Ovary (tissue), 10 donors: ENCODE measurements at places on chromosomes 1 and 21. TPM values are rescaled to one million over a fixed set of nuclear protein-coding genes. Genes with fewer than 3 reads are reported as not detected.

The THEM5 gene
- total RNA-seq: not detected

The SEMA6C gene
- 9.4 TPM for total RNA-seq

The KCNA3 gene
- 0.55 TPM for total RNA-seq

The F5 gene
- total RNA-seq: not detected

The LCE2C gene
- not detected for total RNA-seq

The BLACAT1 gene
- 1.2 TPM for total RNA-seq

The SPRR3 gene
- not detected for total RNA-seq

GRCh38 chr1:232650845-232651244, 20.9 kb upstream of the SIPA1L2 start:
- H3K36me3 ChIP-seq: no peaks in the 10 kb centered on the region
- no peaks in the 10 kb centered on the region for H3K27me3 ChIP-seq
- H3K27ac ChIP-seq: no peak overlapping the region
- no peaks in the 10 kb centered on the region for H3K4me1 ChIP-seq
- H3K4me3 ChIP-seq: no peak overlapping the region

DNA sequence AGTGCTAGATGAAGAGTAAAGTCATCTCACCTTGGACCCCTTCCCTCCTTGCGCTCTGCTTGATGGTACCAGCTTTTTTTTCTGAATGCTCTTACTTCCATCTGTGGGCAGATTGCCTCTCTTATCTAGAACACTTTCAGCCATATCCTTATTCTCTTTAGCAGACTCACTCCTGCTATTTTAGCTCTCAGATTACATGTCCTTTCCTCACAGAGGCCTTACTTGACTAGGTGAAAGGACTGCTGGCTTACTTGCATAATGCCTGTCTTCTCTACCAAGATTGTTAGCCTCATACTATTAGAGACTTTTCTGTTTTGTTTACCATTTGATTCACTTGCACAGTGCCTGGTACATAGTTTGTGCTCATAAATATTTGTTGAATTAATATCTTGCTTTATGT, 9.3 kb downstream of the IFI44 start:
- no peaks in the 10 kb centered on the region for H3K4me1 ChIP-seq
- no peak overlapping the region for H3K4me3 ChIP-seq
- H3K36me3 ChIP-seq: no peaks in the 10 kb centered on the region

DNA sequence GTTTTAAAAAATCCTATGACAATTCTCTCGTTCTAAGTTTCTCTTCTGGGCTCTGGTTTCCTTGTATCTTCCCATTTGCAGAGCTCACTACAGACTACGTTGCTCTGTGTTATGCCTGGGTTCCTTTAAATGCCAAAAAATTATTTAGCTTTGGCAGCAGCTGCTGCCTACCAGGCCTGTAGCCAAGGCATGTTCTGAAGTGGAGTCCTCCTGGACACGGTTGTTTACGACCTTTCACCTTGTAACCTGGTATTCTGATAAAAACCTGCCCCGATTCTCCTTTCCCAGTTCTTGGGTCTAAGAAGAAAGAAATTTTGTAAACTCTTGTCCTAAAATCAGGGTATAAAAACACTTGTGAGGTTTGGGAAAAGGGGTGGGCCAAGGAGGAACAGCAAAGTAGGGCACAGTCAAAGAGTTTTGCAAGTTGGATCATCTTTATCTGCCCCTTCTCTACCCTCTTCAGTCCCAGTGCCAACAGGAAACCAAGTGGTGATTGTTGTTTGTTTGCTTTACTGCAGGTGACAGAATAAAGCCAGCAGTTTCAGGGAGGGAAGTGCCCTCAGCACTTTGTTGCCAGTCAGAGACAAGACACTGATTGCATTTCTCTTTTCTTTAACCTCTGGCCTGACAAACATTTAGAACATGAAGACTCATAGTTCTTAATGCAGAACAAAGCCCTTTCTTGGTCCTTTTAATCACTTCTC, 3.1 kb upstream of the TXNIP start:
- peak; percentile 51 for DNase-seq
- H3K27me3 ChIP-seq: no peaks in the 10 kb centered on the region
- peaks cover under 1% of the 10 kb centered on the region for H3K36me3 ChIP-seq
- H3K27ac ChIP-seq: peak overlapping the region; percentile 37
- peaks cover 5% of the 10 kb centered on the region for H3K4me1 ChIP-seq
- peak overlapping the region; percentile 18 for H3K4me3 ChIP-seq

DNA sequence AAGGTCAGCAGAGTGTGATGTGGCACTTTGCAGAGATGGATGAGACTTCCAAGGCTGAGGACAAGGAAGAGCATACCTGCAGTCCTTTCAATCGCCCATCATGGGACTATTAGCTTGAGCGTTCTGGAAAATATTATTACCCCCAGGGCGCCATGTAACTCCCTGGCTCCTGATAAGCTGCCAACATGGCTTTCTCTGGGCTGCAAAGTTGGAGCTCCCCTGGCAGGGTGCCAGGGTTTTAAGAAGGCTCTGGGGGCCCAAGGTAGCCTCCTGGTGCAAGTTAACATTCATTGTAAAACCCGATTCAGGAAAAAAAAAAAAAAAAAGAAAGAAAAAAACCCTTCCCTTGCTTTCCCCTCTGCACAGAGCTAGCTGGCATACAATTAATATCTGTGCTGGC, 196.7 kb downstream of the PBX1 start:
- no peaks in the 10 kb centered on the region for H3K36me3 ChIP-seq
- no peak overlapping the region for H3K4me3 ChIP-seq
- H3K4me1 ChIP-seq: peaks cover 24% of the 10 kb centered on the region
- peak overlapping the region; percentile 19 for H3K27ac ChIP-seq

DNA sequence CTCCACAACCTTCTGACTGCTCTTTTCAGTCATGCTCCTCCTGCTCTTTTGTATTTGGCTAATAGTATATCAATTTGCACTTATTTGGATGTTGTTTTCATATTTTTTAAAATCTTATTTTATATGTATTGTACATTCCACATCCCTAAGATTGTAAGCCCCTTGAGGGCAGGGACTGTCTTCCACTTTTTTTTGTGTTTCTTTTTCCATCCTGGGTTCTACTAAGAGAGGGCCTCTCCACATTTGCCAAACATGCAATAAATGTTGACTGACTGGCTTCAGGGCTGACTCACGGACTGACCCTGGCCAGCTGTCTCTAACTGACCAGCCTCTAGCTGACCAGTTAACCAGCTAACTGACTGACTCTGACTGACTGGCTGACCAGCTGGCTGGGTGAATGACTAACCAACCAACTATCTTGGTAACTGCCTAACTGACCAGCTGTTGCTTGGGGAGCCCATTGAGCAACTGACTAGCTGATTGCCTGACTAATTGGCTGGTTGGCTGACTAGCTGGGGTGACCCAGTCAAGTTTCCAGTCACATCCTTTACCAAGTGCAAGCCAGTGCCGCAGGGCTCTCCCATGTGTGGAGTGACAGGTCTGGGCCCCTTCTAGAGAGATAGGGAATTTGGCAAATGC, 16.1 kb downstream of the CSF1 start:
- H3K4me1 ChIP-seq: peaks cover 33% of the 10 kb centered on the region
- H3K4me3 ChIP-seq: no peak overlapping the region
- no peak for DNase-seq
- no peaks in the 10 kb centered on the region for H3K36me3 ChIP-seq
- no peaks in the 10 kb centered on the region for H3K27me3 ChIP-seq

DNA sequence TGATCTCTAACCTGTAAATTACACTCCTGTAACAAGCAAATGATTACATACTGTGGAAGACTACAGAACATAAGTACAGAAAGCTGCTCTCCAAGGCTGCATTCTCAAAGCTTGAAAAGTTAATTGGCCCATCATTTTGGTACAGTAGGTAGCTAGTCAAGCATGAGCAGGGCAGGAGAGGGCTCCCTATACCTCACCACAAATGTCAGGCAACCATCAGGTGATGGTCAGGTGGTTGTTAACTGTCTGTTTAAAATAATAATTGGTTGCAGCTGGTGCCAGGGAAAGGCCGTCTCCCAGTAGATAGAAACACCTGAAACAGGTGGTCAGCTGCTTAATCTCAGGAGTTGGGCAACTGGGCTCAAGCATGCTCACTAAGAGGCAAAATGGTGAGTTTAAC, 13.1 kb upstream of the SLC1A7 start:
- H3K36me3 ChIP-seq: no peaks in the 10 kb centered on the region
- H3K27ac ChIP-seq: no peak overlapping the region
- DNase-seq: no peak
- H3K4me3 ChIP-seq: no peak overlapping the region
- H3K4me1 ChIP-seq: no peaks in the 10 kb centered on the region
- no peaks in the 10 kb centered on the region for H3K27me3 ChIP-seq

GRCh38 chr1:189774721-189775287, 702.9 kb downstream of the BRINP3 start:
- no peaks in the 10 kb centered on the region for H3K27me3 ChIP-seq
- no peak for DNase-seq
- no peaks in the 10 kb centered on the region for H3K4me1 ChIP-seq
- no peak overlapping the region for H3K27ac ChIP-seq

- peaks cover 5% of the 10 kb centered on the region for H3K4me1 ChIP-seq
- peak within 1 kb of the TSS; percentile 100 for H3K27ac ChIP-seq
- peak within 1 kb of the TSS; percentile 82 for H3K4me3 ChIP-seq
- peak; percentile 53 for DNase-seq
These were observed at the start of gene SCMH1 for GRCh38 chr1:41241749-41242341. Gene SCMH1 (minus strand): TSS chr1:41242306. CDS start chr1:41186133, 56,173 bp downstream.

DNA sequence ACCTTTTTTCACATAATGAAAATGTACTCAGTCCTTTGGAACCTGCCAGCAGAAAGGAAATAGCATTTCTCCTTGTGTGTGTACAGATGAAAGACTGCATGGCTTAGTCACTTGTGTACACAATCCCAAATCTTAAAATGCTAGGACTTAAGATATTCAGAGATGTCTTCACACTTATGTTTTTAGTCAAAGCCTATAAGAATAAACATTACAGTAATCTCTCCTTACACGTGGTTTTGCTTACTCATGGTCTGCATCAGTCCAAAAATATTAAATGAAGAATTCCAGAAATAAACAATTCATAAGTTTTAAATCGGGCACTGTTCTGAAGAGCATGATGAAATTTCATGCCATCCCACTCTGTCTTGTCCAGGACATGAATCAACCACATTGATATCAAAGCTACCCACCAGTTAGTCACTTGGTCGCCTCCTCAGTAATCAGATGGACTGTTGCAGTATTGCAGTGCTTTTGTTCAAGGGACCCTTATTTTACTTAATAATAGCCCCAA, 75.7 kb upstream of the RRP15 start:
- H3K27me3 ChIP-seq: no peaks in the 10 kb centered on the region

DNA sequence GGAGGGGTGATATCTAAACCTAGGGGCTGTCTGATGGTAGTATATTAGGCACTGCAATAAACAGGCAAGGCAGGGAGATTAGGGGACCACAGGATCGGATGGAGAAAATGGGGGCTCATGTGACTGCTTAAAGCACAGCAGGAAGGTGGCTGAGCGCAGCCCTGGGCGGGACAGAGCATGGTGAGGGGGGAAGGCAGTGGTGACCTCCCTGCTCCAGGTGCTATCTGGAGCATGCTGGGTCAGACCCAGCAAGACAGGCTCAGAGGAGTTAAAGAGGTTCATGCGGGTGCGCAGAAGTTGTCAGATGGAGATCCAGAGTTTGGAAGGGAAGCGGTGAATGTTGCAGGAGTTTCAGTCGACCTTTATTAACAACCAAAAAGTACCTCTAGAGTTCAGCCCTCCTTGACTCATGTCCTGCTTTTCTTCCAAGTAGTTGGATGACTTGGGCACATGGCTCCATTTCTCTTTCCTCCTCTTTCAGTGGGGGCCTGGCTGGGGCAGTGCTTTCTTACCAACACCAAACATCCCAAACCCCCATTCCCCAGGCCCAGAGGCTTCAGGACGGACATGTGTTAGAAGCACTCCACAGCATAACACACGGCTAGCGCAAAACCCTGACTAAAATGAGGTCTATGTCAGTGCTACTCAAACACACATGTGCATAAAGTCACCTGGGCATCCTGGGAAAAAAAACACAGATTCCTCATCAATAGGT, 41.5 kb downstream of the CAPN9 start:
- no peak for DNase-seq
- no peaks in the 10 kb centered on the region for H3K36me3 ChIP-seq
- H3K27ac ChIP-seq: no peak overlapping the region

- DNase-seq: no peak
- H3K36me3 ChIP-seq: no peaks in the 10 kb centered on the region
- peak overlapping the region; percentile 38 for H3K27ac ChIP-seq
These were observed 17.5 kb downstream of the COL6A1 start for GRCh38 chr21:45998871-45999580.

DNA sequence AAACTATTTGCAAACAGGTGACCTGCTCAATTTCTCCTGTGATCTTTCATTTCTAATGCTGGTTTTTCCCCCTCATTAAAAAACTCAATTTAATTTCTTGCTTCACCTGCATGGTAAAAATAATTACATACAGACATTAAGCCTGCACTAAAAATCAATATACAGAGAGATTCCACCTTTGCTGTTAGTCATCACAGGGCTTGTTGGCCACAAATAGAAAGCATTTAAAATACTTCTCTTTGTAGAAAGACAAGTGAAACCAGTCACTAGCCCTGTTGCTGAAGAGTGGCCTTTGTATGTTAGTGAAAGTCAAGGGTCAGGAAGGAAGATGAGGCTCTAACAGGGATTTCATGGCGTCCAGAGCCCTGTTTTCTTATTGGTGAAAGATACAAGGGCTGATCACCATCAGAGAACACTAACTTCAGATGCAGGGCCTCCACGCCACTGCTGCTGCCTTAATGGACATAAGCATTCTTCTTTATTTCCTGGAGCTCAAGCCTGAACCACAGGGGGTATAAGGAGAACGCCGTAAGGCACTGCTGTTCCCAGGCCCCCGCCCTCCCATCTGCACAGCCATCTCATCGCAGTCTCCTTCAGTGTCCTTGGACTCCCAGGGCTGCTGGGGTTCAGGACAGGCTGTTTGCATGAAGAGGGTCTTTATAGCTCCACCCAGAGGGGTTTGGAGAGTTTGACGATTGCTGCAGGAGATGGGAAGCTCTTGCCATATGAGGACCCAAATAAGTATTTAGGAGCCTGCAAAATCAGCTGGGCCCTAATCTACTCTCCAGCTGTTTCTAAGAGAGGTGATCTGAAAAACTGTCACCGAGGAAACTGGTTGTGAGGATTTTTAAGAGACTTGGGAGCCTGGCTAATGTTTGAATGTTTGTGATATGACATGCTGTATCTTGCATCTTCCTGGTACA, 117.3 kb upstream of the IRF2BP2 start:
- H3K27ac ChIP-seq: peak overlapping the region; percentile 99
- no peak overlapping the region for H3K4me3 ChIP-seq
- H3K4me1 ChIP-seq: peaks cover 37% of the 10 kb centered on the region
- DNase-seq: no peak
- H3K36me3 ChIP-seq: no peaks in the 10 kb centered on the region

DNA sequence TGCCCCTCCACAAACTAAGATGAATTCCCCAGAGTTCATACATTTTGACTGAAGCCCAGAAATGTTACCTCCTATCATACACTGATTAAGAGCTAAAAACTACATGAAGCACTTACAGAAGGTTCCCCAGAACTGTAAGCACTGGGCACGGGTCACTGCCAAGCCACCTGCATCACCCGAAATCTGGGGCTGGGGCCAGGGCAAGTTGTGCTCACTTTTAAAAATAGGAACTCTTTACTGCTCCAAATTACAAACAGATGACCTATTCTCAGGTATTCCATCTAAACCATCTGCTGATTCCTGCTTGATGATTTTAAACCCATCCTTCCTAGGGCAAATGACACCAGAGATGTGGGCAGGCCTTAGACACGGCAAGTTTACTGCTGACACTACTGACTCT, 4.8 kb downstream of the SETD4 start:
- H3K27ac ChIP-seq: no peak overlapping the region
- H3K36me3 ChIP-seq: no peaks in the 10 kb centered on the region
- no peak for DNase-seq
- H3K27me3 ChIP-seq: no peaks in the 10 kb centered on the region
